ENCODE measurements at places on chromosomes 13 and 19. TPM values are rescaled to one million over a fixed set of nuclear protein-coding genes. Genes with fewer than 3 reads are reported as not detected.

The ARGLU1 gene
- total RNA-seq: 32.5 TPM

GRCh38 chr19:10858204-10858828 lies 10.1 kb downstream of the C19orf38 start:
- no peak overlapping the region for H3K4me3 ChIP-seq
- no peaks in the 10 kb centered on the region for H3K36me3 ChIP-seq
- no peaks in the 10 kb centered on the region for H3K27me3 ChIP-seq
- H3K27ac ChIP-seq: peak overlapping the region; percentile 12
- DNase-seq: no peak

- peaks cover 12% of the 10 kb centered on the region for H3K27me3 ChIP-seq
- no peak overlapping the region for H3K27ac ChIP-seq
- H3K4me1 ChIP-seq: peaks cover 23% of the 10 kb centered on the region
- H3K36me3 ChIP-seq: no peaks in the 10 kb centered on the region
- no peak overlapping the region for H3K4me3 ChIP-seq
Observed at GRCh38 chr19:35601971-35602370, 10.6 kb upstream of the HAUS5 start.

The JSRP1 gene
- total RNA-seq: 0.51 TPM

- peaks cover 4% of the 10 kb centered on the region for H3K4me1 ChIP-seq
- H3K36me3 ChIP-seq: no peaks in the 10 kb centered on the region
- peaks cover 16% of the 10 kb centered on the region for H3K27me3 ChIP-seq
- DNase-seq: no peak
- no peak overlapping the region for H3K27ac ChIP-seq
Observed at GRCh38 chr19:14059093-14059480, 2.8 kb downstream of the PALM3 start.

The KIRREL2 gene
- total RNA-seq: not detected

DNA sequence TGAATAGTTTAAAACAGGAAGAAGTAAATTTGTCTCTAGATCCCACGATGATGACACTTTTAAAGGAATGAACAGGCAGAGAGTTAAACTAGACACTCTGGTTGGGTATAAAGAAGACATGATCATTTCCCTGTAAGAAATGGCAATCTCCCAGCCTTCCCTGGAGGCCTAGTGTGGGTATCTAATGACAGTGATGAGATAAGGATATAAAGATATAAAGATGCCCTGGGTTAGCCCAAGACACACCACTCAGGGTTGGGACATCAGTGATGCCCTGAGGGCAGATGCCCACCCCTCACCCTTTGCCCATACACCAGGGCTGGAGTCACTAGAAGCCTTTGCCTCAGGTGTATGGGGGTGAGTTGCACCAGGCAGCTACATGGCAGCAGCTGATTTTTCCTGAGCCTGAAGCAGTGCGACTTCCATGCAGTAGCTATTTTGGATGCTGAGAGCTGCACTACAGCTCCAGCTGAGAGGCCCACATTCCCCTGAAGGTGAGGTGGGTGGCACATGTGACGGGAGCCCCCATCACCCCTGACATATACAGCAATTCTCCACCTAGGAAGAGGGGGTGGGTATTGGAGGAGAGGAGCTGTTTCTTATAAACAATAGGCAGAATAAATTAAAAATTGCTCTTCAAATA lies 177.5 kb downstream of the NDFIP2 start:
- H3K27me3 ChIP-seq: peaks cover 14% of the 10 kb centered on the region
- H3K4me1 ChIP-seq: no peaks in the 10 kb centered on the region
- H3K4me3 ChIP-seq: no peak overlapping the region
- no peak overlapping the region for H3K27ac ChIP-seq
- no peaks in the 10 kb centered on the region for H3K36me3 ChIP-seq
- DNase-seq: no peak

DNA sequence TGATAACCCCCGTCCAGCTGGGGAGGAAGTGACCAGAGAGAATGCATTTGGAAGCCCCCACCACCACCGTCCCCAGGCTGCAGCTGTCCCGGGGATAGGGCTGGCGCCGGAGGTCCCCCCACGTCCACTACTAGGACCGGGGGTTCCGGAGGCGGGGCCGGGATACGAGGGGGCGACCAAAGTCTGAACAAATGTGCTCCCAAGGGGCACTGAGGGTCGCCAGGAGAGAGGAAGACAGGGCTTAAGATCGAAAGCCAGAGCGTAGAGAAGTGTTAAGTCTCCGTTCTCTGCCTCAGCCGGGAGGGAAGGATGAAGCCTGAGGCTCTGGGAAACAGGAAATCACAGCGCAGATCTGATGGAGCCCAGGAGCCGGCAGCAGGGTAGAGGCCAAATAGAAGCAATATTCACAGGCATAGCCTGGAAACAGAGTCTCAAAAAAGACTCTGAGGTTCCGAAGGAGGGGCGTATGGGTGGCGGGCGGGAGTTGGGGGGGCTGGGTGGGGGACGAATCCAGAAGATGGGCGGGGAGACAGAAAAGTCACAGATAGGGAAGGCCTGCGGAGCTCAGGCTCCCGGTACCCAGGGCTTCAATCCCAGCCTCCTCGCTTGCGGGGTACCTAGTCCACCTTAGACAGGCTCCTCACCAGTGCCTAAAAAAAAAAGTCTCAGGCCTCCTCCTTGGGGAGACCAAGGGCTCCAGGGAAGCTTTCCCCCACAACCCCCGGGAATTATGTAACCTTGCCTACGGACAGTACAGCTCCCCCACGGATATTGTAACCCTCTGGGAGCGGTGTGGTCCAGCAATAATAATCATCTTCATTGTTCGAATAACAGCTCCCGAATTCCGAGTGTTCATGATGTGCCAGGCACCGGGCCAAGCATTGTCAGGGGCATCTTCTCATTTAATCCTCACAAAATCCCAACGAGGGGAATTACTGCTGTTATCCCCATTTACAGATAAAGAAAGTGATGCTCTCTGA lies 1.1 kb upstream of the ERF start:
- H3K36me3 ChIP-seq: peaks cover 9% of the 10 kb centered on the region
- H3K27ac ChIP-seq: peak overlapping the region; percentile 93
- H3K4me3 ChIP-seq: peak overlapping the region; percentile 91
- DNase-seq: no peak
- peaks cover 3% of the 10 kb centered on the region for H3K27me3 ChIP-seq

DNA sequence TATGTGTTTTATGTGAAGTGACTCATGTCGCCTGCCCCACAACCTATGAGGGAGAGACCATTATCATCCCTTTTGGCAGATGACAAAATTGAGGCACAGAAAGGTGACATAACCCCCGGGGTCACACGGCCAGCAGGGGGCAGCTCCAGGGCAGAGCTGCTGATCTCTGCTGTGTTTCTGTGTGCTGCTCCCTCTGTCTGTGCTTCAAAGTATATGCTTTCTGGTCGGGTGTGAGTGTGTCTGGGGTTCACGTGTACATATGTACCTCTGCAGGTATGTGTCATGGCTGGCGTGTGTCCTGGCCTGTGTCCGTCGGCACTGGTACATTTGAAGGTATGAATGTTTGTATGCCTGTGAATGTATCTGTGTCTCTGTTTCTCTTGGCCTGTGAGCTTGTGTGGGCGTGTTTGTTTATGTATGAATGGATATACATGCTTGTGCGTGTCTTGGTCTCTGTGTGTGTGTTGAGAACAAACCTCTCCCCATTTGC lies 7.1 kb downstream of the LIPE start:
- DNase-seq: peak; percentile 49
- H3K36me3 ChIP-seq: no peaks in the 10 kb centered on the region
- peaks cover 35% of the 10 kb centered on the region for H3K4me1 ChIP-seq
- H3K4me3 ChIP-seq: no peak overlapping the region

- peak overlapping the region; percentile 57 for H3K27ac ChIP-seq
- no peaks in the 10 kb centered on the region for H3K27me3 ChIP-seq
- H3K4me3 ChIP-seq: no peak overlapping the region
- H3K4me1 ChIP-seq: peaks cover 87% of the 10 kb centered on the region
- H3K36me3 ChIP-seq: peaks cover 16% of the 10 kb centered on the region
Observed at GRCh38 chr13:29573190-29573589, 22.3 kb downstream of the SLC7A1 start.

The PRR36 gene
- total RNA-seq: 0.07 TPM

DNA sequence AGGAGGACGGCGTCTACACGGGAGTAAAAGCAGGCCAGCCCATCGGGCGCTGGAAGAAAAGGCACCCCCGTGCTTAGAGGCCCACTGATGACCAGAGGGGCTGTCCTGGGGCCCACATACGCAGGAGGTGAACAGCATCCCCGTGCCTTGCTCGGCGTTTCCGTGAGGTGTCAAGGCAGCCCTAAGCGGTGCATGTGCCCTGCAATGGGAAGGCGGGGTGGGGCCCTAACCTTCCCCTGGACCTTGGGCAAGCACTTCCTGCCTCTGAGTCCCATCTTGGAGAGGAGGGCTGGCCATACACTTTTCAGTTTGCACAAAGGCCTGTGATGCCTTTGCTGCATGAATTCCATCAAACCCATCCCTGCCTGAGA lies 47.8 kb upstream of the ATP11A start:
- no peak for DNase-seq
- H3K4me3 ChIP-seq: no peak overlapping the region
- H3K4me1 ChIP-seq: no peaks in the 10 kb centered on the region
- no peaks in the 10 kb centered on the region for H3K36me3 ChIP-seq
- no peak overlapping the region for H3K27ac ChIP-seq
- H3K27me3 ChIP-seq: peaks cover 32% of the 10 kb centered on the region

GRCh38 chr19:43524922-43525835 lies 1.8 kb downstream of the ETHE1 start:
- peaks cover 40% of the 10 kb centered on the region for H3K4me1 ChIP-seq
- peaks cover 4% of the 10 kb centered on the region for H3K27me3 ChIP-seq
- H3K4me3 ChIP-seq: peak overlapping the region; percentile 87
- H3K36me3 ChIP-seq: peaks cover 4% of the 10 kb centered on the region
- peak overlapping the region; percentile 93 for H3K27ac ChIP-seq
- DNase-seq: no peak

The ELSPBP1 gene
- total RNA-seq: not detected

- H3K27ac ChIP-seq: no peak overlapping the region
- H3K27me3 ChIP-seq: no peaks in the 10 kb centered on the region
- no peak overlapping the region for H3K4me3 ChIP-seq
- H3K4me1 ChIP-seq: peaks cover 11% of the 10 kb centered on the region
- DNase-seq: no peak
Observed at GRCh38 chr19:2912306-2912705, 11.6 kb downstream of the ZNF57 start.

GRCh38 chr13:73171926-73172325 lies 113.1 kb downstream of the KLF5 start:
- peak; percentile 23 for DNase-seq
- H3K36me3 ChIP-seq: no peaks in the 10 kb centered on the region
- peaks cover 52% of the 10 kb centered on the region for H3K4me1 ChIP-seq
- H3K27ac ChIP-seq: peak overlapping the region; percentile 8
- no peaks in the 10 kb centered on the region for H3K27me3 ChIP-seq

The PSG3 gene
- not detected for total RNA-seq

DNA sequence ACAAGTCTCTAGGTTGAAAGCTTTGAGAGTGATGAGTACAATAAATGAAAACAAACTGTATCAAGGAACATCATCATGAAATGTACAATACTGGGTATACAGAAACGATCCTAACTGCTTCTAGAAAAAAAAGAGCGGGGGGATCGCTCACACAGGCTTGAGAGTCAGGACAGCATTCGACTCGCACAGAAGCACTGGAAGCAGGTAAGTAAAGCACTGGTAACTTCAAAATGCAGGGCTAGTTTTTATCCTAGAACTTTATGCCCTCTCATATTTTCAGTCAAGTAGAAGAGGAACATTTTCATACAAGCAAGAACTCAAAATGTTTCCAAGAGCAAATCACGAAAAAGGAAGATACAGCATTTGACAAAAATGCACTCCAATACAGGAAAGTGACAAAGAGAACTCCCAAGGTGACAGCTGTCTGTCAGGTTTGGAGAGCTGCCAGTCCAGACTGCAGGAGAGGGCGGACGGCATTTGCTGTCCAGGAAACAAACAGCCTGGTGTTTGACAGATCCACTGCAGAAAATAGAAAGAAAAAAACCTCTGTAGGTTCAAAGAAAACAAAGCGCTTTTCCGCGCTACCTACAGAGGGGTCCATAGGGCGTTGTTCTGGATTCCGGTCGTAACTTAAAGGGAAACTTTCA lies 58.2 kb upstream of the XPO4 start:
- H3K36me3 ChIP-seq: no peaks in the 10 kb centered on the region
- H3K4me1 ChIP-seq: 0 out of 2 replicates have a peak, but pooled peaks cover 6% of the 10 kb centered on the region
- no peak for DNase-seq
- H3K27ac ChIP-seq: no peak overlapping the region

All from HFFc6 (cell line).